ENCODE measurements at places on chromosomes 3 and 15.

GRCh38 chr3:152443212-152444023 lies 174.7 kb downstream of the MBNL1 start:
- DNase-seq = no peak

GRCh38 chr15:25846377-25846776 lies 16.8 kb downstream of the ATP10A start:
- no peak for DNase-seq

- peak; percentile 71 for DNase-seq
Measured at GRCh38 chr3:9884555-9885165, 4.6 kb upstream of the CIDEC start.

- no peak for DNase-seq
Measured at GRCh38 chr3:158802409-158803268, 785 bp downstream of the MFSD1 start.
